Activated CD8-positive, alpha-beta T cell treated with anti-CD3 and anti-CD28 coated beads, Interleukin-2, amount 10 ng/mL, durations not matched to agents 7 days and 5 days (primary cell): ENCODE measurements at places on chromosomes 6 and 20. TPM values are rescaled to one million over a fixed set of nuclear protein-coding genes. Genes with fewer than 3 reads are reported as not detected.

GRCh38 chr6:34819571-34820480 is 27.9 kb downstream of the BLTP3A start:
- H3K36me3 ChIP-seq = peaks cover 8% of the 10 kb centered on the region
- H3K4me3 ChIP-seq = no peak overlapping the region
- no peak for DNase-seq
- no peaks in the 10 kb centered on the region for H3K4me1 ChIP-seq
- H3K27me3 ChIP-seq = no peaks in the 10 kb centered on the region

- H3K27me3 ChIP-seq = no peaks in the 10 kb centered on the region
- H3K4me1 ChIP-seq = no peaks in the 10 kb centered on the region
- no peak overlapping the region for H3K27ac ChIP-seq
- H3K4me3 ChIP-seq = no peak overlapping the region
- H3K36me3 ChIP-seq = no peaks in the 10 kb centered on the region
Observed at GRCh38 chr6:21855811-21856455, 262.4 kb downstream of the SOX4 start.

DNA sequence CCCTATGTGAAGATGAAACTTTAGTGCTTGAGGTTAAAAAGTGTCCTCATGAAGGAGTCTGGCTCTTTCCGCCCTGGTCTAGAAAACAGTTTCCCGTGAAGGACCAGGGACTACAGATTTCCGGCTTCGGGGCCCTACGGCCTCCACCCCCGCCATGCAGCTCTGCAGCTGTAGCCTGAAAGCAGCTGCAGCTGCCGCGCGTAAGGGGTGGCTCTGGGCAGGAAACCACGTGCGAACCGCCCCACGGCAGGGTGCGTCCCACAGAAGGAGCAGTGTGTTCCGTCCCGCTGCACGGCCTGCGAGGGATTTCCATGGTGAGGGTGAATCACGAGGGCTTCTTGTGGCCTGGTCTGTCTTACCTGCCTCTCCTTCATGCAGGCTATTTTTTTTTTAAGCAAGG is 117.0 kb downstream of the ERMARD start:
- peak overlapping the region; percentile 50 for H3K27ac ChIP-seq
- H3K4me3 ChIP-seq = no peak overlapping the region
- peak; percentile 83 for DNase-seq
- peaks cover 15% of the 10 kb centered on the region for H3K4me1 ChIP-seq
- H3K27me3 ChIP-seq = peaks cover 9% of the 10 kb centered on the region
- no peaks in the 10 kb centered on the region for H3K36me3 ChIP-seq

- H3K4me3 ChIP-seq = no peak overlapping the region
- H3K27me3 ChIP-seq = no peaks in the 10 kb centered on the region
- H3K4me1 ChIP-seq = no peaks in the 10 kb centered on the region
- DNase-seq = no peak
Observed at GRCh38 chr6:134903448-134903847, 46.5 kb downstream of the ALDH8A1 start.

Gene AP5S1
- total RNA-seq = 13.8 TPM
